Transverse colon (tissue), 4 donors: ENCODE measurements at places on chromosomes 16 and 17. TPM values are rescaled to one million over a fixed set of nuclear protein-coding genes. Genes with fewer than 3 reads are reported as not detected.
A peak's percentile ranks its signal among the peaks of the same experiment; 100 is the strongest.

- no peaks in the 10 kb centered on the region for H3K27me3 ChIP-seq
- H3K4me3 ChIP-seq, result no peak overlapping the region
- H3K27ac ChIP-seq, result peak overlapping the region; percentile 94
- H3K4me1 ChIP-seq, result peaks cover 99% of the 10 kb centered on the region
These were observed 19.4 kb downstream of the RARA start for GRCh38 chr17:40328386-40328766.

GRCh38 chr17:47669081-47669480 is 19.4 kb downstream of the KPNB1 start:
- peaks cover 93% of the 10 kb centered on the region for H3K36me3 ChIP-seq
- no peaks in the 10 kb centered on the region for H3K4me1 ChIP-seq
- H3K27me3 ChIP-seq, result no peaks in the 10 kb centered on the region
- no peak for DNase-seq
- no peak overlapping the region for H3K4me3 ChIP-seq
- H3K27ac ChIP-seq, result no peak overlapping the region

- no peaks in the 10 kb centered on the region for H3K36me3 ChIP-seq
- no peak for DNase-seq
- no peak overlapping the region for H3K27ac ChIP-seq
- H3K27me3 ChIP-seq, result no peaks in the 10 kb centered on the region
- H3K4me1 ChIP-seq, result no peaks in the 10 kb centered on the region
- H3K4me3 ChIP-seq, result no peak overlapping the region
These were observed 3.3 kb upstream of the STH start for GRCh38 chr17:45995627-45996270.

GRCh38 chr16:21076186-21076883 is 74.3 kb downstream of the DNAH3 start:
- no peak overlapping the region for H3K4me3 ChIP-seq
- no peaks in the 10 kb centered on the region for H3K36me3 ChIP-seq
- H3K27me3 ChIP-seq, result no peaks in the 10 kb centered on the region
- peaks cover 13% of the 10 kb centered on the region for H3K4me1 ChIP-seq

TMIGD1 gene
- 0.80 TPM for total RNA-seq

GRCh38 chr16:63890081-63890480 is 1231.8 kb downstream of the CDH11 start:
- H3K4me3 ChIP-seq, result no peak overlapping the region
- no peaks in the 10 kb centered on the region for H3K27me3 ChIP-seq
- H3K36me3 ChIP-seq, result no peaks in the 10 kb centered on the region

DNA sequence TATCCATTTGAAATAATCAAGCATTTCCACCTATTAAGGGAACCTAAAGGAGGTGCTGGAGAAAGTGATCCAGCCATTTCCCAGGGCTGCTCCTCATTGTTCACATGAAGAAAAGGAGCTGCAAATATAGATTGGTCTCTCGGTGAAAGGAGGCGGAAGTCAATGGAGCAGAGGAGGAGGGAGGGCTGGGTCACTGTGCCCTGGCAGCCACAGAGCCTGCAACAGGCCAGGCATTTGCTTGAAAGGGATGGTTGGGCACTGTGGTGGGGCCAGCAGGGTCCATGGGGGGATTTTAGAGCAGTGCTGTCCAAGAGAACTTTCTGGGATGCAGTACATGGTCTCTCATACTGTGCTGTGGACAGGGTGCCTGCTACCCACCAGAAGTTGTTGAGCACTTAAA is 173.2 kb downstream of the CYLD start:
- H3K36me3 ChIP-seq, result no peaks in the 10 kb centered on the region
- no peaks in the 10 kb centered on the region for H3K27me3 ChIP-seq
- H3K27ac ChIP-seq, result no peak overlapping the region
- no peaks in the 10 kb centered on the region for H3K4me1 ChIP-seq

DNAAF8 gene
- 0.60 TPM for total RNA-seq

TRIM72 gene
- not detected for total RNA-seq

- peaks cover 11% of the 10 kb centered on the region for H3K4me1 ChIP-seq
- no peaks in the 10 kb centered on the region for H3K27me3 ChIP-seq
- no peaks in the 10 kb centered on the region for H3K36me3 ChIP-seq
- no peak overlapping the region for H3K4me3 ChIP-seq
These were observed 3.4 kb downstream of the LYRM1 start for GRCh38 chr16:20903899-20904506.

DNA sequence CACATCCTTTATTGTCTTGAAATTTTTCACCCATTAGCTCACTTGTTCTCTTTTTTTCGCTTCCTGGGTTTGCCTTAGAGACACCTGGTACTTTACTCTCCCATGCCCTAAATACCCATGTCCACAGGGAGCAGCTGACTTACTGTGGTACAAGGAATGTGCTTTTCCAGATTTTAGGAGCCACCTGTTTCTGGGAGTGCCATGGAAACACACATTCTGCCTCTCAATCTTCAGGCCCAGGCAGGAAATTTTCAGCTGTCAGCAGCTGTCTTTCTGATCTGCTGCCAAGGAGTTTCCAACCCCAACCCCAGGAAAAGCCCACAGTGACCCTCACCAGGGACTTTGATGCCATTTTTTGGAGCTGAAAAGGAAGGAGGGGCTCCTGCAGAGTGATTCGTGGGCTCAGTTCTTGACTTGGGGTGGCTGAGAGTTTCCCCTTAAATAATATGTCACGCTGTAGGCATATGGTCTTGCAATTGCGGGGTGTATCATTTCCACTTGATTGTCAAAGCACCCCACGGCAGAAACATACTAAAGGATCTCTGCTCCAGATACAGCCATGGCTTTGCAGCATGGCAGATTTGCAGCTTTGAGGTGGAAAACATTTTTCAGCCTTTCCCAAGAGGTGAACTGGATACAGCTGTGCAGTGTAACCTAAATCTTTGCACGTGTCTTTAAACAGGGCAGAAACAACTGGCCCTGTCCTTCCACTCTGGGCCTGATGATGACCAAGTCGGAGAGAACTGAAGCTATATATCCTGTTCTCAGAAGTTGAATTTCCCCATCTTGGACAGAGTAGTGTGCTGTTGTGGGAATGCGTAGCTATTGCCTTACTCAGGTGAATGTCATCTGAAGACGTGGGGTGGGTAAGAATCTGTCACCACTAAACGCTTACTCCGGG is 19.2 kb downstream of the RBFOX1 start:
- no peaks in the 10 kb centered on the region for H3K36me3 ChIP-seq
- H3K27me3 ChIP-seq, result no peaks in the 10 kb centered on the region
- no peak overlapping the region for H3K4me3 ChIP-seq
- no peak for DNase-seq
- H3K4me1 ChIP-seq, result no peaks in the 10 kb centered on the region

DNA sequence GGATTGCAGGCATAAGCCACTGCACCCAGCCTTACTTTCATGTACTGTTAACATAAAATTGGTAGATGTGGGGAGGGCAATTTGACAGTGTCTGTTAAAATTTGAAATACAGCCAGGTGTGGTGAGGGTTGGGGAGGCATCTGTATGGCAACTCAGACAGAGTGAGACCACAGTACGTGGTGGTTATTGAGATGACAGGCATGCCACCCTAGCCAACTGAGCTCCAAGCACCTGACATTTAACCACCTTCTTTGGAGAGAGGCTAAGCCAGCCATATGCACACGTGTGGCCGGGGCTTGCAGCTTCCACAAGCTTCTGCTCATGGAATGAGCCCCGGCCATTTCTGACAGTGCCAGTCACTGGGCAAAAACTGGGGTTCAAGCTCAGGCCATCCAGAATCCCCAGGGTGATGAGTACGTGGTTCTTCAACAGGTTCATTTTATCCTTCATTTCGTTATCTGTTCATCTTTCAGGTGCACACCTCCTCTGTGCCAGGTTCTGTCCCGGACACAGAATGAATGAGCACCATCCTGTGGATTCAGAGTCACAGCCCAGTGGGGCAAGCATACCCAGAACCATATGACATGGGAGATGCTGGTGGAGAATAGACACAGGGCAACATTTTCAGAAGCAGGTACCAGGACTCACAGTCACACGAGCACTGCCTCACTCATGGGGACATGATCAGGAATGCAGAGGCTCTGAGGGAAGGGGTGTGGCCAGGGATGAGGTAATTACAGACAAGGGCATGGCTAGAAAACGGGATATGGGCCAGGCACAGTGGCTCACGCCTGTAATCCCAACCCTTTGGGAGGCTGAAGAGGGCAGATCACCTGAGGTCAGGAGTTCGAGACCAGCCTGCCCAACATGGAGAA is 36.2 kb downstream of the C16orf82 start:
- no peaks in the 10 kb centered on the region for H3K27me3 ChIP-seq
- DNase-seq, result no peak
- no peaks in the 10 kb centered on the region for H3K4me1 ChIP-seq
- H3K36me3 ChIP-seq, result no peaks in the 10 kb centered on the region
- H3K4me3 ChIP-seq, result no peak overlapping the region
- H3K27ac ChIP-seq, result no peak overlapping the region

- peak; percentile 56 for DNase-seq
- H3K4me3 ChIP-seq, result no peak overlapping the region
- peak overlapping the region; percentile 34 for H3K27ac ChIP-seq
- no peaks in the 10 kb centered on the region for H3K27me3 ChIP-seq
These were observed 27.0 kb downstream of the CDIP1 start for GRCh38 chr16:4511441-4512082.

DNA sequence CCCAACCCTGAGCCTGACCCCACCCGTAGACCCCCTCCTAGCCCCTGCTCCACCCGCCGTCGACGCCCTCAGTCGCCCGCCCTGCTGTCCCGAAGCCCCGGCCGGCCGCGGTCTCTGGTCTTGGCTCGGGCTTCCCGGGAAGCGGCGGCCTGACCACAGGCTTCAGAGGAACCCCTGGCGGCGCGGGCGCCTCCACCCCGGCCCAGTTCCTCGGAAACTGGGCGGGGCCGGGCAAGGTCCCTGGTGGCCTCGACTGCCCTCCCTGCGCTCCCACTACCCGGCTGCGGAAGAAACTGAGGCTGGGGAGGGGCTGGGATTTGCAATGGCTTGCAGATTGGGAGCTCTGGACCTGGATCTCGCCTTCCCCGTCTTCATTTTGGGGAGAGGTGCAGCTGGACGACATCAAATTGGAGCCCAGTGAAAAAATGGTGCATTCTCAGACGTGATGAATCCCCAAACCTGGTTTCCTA is 692 bp upstream of the SOCS1 start:
- DNase-seq, result peak; percentile 70
- H3K27me3 ChIP-seq, result no peaks in the 10 kb centered on the region
- H3K4me1 ChIP-seq, result peaks cover 44% of the 10 kb centered on the region

- no peaks in the 10 kb centered on the region for H3K4me1 ChIP-seq
- H3K27me3 ChIP-seq, result no peaks in the 10 kb centered on the region
- H3K27ac ChIP-seq, result no peak overlapping the region
- no peak overlapping the region for H3K4me3 ChIP-seq
These were observed 138.6 kb upstream of the WSCD1 start for GRCh38 chr17:5931616-5932015.

- H3K27me3 ChIP-seq, result no peaks in the 10 kb centered on the region
- no peak for DNase-seq
- no peak overlapping the region for H3K27ac ChIP-seq
- no peaks in the 10 kb centered on the region for H3K4me1 ChIP-seq
These were observed 144.8 kb downstream of the MRTFB start for GRCh38 chr16:14215941-14216340.

GRCh38 chr16:68954911-68955635 is 111.7 kb downstream of the TANGO6 start:
- H3K36me3 ChIP-seq, result no peaks in the 10 kb centered on the region
- no peaks in the 10 kb centered on the region for H3K4me1 ChIP-seq
- H3K4me3 ChIP-seq, result no peak overlapping the region

DNA sequence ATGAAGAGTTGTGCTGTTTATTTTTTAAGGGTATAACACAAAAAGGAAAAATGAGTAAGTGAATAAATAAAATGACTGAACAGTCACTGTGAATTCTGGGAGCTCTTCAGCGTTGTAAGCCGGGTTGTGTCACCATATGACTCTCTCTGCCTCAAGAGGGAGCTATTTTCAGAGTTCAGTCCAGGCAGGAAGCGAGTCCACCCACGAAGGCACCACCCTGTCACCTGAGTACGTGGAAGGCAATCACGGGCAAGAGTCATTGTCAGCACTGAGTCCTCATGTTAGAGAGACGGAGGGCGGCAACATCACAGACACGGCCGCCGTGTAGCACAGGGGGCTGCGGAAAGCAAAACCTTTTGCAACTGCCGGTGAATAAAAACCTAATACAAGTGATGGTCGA is 227.6 kb downstream of the UTP18 start:
- no peak overlapping the region for H3K4me3 ChIP-seq
- no peaks in the 10 kb centered on the region for H3K27me3 ChIP-seq
- no peak overlapping the region for H3K27ac ChIP-seq
- no peak for DNase-seq
- no peaks in the 10 kb centered on the region for H3K4me1 ChIP-seq

DNA sequence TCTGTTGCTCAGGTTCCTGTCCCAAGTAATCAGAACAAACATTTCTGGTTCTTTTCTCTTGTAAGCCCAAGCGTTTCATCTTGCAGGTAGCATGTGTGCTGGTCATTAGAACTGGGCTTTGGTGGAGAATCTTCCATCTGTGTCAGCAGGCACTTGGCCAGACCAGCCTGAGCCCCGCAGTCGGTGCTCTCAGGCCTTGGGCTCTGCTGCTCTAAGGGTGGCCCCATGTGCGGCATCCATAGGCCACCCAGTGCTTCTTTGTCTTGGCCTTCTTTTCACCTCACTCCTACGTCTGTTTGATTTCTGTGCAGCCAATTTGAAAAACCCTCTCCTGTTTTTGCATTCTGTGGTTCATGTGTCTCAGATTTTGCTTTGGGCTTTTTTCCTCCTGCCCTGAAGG is 51.6 kb downstream of the PLD6 start:
- no peak overlapping the region for H3K4me3 ChIP-seq
- peaks cover 49% of the 10 kb centered on the region for H3K36me3 ChIP-seq
- DNase-seq, result no peak
- peaks cover 5% of the 10 kb centered on the region for H3K4me1 ChIP-seq

GRCh38 chr17:27554152-27554551 is 76.8 kb upstream of the LGALS9 start:
- H3K27ac ChIP-seq, result no peak overlapping the region
- H3K36me3 ChIP-seq, result no peaks in the 10 kb centered on the region
